Left ventricle myocardium inferior (tissue), 1 donor: ENCODE measurements at places on chromosomes 5 and 9. TPM values are rescaled to one million over a fixed set of nuclear protein-coding genes. Genes with fewer than 3 reads are reported as not detected.

- H3K36me3 ChIP-seq, result peaks cover 3% of the 10 kb centered on the region
- DNase-seq, result no peak
- peaks cover 56% of the 10 kb centered on the region for H3K4me1 ChIP-seq
- H3K27me3 ChIP-seq, result no peaks in the 10 kb centered on the region
- peak overlapping the region; percentile 95 for H3K27ac ChIP-seq
- H3K4me3 ChIP-seq, result peak overlapping the region; percentile 86
Measured at GRCh38 chr9:122904466-122904822, 715 bp downstream of the RC3H2 start.

GRCh38 chr9:112162621-112163413 is 12.3 kb downstream of the SUSD1 start:
- H3K4me1 ChIP-seq, result peaks cover 9% of the 10 kb centered on the region
- DNase-seq, result no peak
- no peaks in the 10 kb centered on the region for H3K36me3 ChIP-seq
- H3K27ac ChIP-seq, result no peak overlapping the region

- H3K36me3 ChIP-seq, result peaks cover 33% of the 10 kb centered on the region
- peaks cover 33% of the 10 kb centered on the region for H3K4me1 ChIP-seq
- no peaks in the 10 kb centered on the region for H3K27me3 ChIP-seq
- H3K4me3 ChIP-seq, result peak overlapping the region; percentile 95
- DNase-seq, result no peak
Measured at GRCh38 chr5:132865668-132866341, 464 bp downstream of the GDF9 start.

DNA sequence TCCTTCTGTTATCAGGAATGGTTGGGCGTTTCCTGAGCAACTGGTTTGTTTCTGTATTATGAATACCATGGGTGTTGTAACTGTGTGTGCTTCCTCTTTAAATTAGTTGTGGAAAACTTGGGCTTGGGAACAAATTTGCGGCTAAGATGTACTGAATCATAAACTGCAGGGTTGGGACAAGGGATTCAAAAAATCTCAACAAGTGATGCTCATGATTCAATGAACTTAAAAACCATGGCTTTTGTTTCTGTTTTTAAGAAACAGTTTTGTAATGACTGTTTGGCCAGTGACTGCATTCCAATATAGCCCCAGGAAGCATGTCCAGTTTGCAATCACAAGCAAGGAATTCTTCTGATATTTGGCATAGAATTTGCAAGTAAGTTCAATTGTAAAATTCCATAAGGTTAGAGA is 657.5 kb upstream of the WWC1 start:
- no peak overlapping the region for H3K4me3 ChIP-seq
- no peak for DNase-seq
- H3K27ac ChIP-seq, result peak overlapping the region; percentile 1
- H3K27me3 ChIP-seq, result no peaks in the 10 kb centered on the region

Gene LHX3
- total RNA-seq, result not detected

Gene CACFD1
- 11.5 TPM for total RNA-seq

Gene TIMD4
- not detected for total RNA-seq
